NCI-H524 (cell line): ENCODE measurements at places on chromosomes 4 and X.
A peak's percentile ranks its signal among the peaks of the same experiment; 100 is the strongest.

DNA sequence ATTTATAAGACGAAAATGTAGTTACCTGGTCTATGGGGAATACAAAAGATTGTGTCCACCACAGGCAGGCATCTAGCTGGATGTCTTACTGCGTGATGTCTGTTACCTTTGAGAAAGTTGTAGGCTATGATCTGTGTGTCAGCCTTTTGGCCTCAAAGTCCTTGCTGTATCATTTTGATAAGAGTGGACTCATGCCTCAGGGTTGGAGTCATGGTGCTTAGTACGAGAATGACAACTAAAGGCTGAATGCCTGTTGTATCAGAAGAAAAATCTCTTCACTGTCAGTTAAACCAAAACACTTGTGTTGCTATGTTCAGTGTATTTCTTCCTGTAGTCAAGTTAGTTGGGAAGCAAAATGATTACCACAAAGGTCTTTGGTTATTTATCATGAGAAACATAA lies 226.2 kb downstream of the ARHGAP10 start:
- no peak for DNase-seq

DNA sequence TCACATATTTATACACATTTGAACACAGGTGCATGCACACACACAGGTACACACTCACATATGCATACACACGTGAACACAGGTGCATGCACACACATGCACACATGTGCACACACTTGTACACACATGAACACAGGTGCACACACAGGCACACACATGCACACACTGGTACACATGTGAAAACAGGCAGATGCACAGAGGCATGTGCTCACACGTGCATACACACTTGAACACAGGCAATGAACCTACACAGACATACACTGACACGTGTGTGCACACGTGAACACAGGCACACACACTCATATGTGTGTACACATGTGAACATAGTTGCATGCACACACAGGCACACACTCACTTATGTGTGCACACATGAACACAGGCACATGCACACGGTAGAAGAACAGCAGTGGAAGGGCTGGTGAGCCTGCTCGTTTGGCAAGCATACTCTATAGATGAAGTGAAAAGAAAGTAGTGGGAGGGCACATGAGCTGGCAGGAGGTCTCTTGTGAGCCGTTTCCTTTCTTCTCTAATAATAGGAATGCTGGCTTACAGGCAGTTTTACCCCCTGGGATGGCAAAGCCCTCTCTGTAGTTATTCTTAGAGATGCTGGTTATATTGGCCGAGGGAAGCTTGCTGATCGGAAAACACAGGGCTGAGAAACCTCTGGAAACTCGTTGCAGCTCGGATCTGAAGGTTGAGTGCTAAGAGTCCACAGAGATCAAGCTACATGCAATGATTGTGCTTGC lies 279.6 kb upstream of the CLNK start:
- DNase-seq: no peak

- DNase-seq: no peak
Observed at GRCh38 chr4:178233906-178234305, 791.7 kb upstream of the AGA start.

DNA sequence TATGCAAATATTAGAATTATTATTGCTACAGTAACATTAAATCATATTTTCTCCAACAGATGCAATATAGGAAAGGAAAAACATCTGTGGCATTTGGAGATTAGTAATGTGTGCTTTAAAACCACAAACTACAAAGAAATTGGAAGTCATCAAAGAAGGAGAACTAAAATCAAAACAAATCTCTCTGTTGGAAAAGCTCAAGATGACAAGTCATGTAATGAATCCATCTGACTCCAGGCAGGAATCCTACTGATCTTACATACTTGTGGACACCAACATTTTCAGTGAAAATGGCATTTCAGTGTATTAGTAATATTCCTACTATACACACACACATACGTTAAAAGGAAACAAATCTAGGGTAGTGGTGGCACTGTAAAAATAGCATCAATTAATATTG lies 98.2 kb downstream of the SLC39A8 start:
- DNase-seq: no peak

DNA sequence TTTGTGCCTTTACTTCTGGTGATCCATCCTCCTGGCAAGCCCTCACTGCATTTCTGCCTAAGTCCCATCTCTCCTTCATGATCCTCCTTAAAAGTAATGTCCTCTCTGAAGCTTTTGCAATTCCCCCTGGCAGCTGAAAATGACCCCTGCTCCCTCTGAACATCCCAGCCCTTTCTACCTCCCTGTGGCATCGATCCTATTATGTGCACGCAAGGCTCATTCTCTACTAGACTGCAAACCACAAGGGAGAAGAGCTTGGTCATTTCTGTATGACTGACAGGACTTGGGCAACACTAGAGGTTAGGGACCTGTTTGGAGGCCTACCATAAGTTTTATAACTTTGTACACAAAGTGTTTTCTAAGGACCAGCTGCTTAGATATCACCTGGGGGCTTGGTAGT lies 50.8 kb upstream of the RAP2C start:
- DNase-seq: no peak

DNA sequence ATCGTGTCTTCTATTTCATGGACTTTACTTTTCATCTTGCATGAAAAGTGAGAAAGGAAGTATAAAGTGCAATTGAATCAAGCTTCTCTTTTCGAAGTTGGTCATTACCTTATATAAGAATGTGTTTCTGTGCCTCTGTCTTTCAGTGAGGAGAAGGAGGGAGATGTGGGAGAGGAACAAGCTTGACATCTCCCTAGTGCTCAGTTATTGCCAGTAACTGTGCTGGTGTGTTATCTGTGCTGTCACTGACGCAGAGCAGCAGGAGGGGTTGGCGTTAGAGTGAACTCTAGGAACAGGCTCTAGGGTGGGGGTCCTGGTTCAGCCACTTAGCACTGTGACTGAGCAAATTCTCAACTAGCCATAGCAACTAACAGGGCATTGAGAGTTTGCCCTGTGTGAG lies 34.0 kb upstream of the TBC1D9 start:
- DNase-seq: no peak

DNA sequence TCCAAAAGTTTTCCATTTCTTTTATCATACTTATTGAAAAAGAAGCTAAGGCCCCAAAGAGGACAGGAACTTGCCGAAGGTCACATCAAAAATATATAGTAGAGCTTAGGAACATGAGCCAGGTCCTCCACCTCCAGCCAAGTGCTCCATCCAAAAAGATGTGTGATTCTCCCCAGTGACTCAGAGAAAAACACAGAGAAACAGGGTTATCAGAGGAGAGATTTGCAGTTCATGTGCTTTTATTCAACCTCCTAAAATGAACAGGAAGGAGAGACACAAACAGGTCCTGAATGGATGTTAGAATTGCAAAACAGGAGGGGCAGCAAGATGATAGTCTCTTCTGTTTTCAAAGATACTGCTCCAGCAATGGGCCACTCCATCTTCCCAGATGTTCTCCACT lies 19.6 kb upstream of the FGF16 start:
- no peak for DNase-seq

- DNase-seq: no peak
Observed at GRCh38 chr4:151266497-151266896, 10.5 kb upstream of the PRSS48 start.

GRCh38 chr4:177579649-177580048 lies 137.4 kb upstream of the AGA start:
- DNase-seq: no peak

- DNase-seq: no peak
Observed at GRCh38 chrX:44106864-44107263, 133.7 kb upstream of the NDP start.

- DNase-seq: no peak
Observed at GRCh38 chr4:38526412-38526811, 137.6 kb upstream of the KLF3 start.

- no peak for DNase-seq
Observed at GRCh38 chrX:54048412-54048811, 4.1 kb upstream of the PHF8 start.

- DNase-seq: no peak
Observed at GRCh38 chr4:23038626-23039491, 346.1 kb downstream of the GBA3 start.

DNA sequence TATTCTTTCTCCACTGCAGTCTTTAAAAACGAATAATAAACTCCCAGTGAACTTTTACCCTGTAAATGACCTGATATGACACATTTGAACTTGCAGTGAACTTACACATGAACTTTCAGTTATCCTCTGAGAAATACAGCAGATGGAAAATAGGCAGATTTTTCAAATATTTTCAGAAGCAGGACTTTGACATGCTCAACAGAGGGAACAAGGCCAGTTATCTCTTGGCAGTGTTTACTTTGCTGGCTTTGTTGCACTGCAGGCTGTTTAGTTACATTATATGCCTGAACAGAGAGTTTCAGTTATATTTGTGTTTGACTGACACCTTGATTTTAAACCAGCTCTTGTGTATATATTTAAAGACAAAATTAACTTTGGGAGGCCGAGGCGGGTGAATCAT lies 47.6 kb upstream of the FGG start:
- no peak for DNase-seq

- no peak for DNase-seq
Observed at GRCh38 chrX:65671286-65671685, 3.8 kb downstream of the MSN start.

DNA sequence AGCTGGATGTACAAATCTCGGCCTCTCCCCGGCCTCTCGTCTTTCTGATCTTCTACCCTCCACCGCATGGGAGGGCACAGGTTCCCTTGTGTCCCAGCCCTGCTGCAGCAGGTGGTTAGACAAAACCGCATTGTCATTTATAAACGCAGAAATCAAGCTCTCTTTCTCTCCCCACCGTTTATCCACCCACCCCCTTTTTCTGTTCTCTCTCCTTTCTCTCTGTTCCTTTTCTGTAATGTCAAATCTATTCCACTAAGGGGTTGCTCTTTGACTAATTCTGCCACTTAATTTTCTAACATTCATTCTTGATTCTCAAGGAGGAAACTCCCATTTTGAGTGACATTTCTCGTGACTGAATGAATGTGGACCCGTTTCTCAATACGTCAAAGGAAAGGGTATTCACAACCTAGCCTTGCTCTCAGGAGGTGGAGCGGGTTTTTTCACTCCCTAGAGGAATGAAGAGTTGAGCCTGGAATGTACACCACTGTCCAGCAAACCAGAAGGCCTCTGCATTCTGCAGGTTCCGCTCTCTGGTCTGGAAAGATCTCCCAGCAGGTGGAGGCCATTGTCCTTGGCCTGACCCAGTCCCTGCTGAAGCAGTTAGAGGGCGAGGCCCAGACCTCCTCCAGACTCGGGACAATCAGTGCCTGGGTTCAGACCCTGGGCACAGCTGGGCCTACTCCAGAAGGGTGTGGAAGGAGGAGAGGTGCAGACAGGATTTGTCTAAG lies 70.9 kb upstream of the ENPP6 start:
- no peak for DNase-seq

DNA sequence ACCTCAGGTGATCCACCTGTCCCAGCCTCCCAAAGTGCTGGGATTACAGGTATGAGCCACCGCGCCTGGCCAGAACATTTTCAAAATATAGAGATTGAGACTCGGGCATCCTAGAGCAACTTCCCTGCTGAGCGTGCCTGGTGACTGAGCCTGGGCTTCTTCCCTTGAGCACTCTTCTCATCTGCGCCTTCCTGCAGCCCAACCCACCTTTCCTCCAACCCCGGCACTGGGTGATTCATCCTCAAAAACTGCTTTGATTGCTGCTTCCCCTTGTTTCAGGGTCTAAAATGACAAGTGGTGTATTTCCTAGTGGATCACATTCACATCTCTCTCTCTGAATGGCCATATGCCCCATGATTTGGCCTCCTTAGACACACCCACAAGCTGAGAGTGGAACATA lies 37.8 kb downstream of the PHKA2 start:
- DNase-seq: no peak

DNA sequence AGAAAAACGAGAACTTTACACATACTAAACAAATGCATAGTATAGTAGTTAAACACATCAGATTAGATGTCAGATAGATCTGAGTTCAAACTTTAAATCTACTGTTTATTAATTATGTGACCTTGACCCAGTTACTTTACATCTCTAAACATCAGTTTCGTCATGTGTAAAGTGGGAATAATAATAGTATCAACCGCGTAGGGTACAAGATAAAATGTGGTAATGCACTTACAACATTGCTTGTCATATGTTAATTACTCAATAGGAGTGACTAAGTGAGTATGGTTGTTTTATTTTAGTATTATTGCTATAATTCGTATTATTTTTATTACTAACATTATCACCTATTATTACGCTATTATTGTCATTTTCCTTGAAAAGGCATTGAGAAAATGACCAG lies 144.2 kb downstream of the KLHL4 start:
- DNase-seq: no peak

DNA sequence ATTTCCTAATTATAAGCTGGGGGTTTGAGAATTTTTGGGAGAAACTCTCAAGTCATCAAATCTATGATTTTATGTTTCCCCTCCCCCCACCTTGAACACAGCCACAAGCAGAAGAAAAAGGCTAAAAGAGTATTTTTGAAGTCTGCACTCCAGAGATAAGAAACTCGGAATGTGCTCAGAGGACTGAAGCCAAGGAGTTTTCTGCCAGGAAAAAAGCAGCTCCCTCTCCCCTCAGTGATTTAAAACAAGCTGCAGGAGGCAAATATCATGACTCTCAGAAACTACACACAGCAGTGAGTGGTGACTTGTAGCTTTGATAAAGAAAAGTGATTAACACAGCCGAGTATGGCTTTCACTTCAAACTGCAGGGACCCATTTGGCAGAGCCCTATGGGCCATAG lies 800.2 kb upstream of the FTHL17 start:
- DNase-seq: no peak

- no peak for DNase-seq
Observed at GRCh38 chrX:120751683-120752082, 121.8 kb upstream of the C1GALT1C1 start.

DNA sequence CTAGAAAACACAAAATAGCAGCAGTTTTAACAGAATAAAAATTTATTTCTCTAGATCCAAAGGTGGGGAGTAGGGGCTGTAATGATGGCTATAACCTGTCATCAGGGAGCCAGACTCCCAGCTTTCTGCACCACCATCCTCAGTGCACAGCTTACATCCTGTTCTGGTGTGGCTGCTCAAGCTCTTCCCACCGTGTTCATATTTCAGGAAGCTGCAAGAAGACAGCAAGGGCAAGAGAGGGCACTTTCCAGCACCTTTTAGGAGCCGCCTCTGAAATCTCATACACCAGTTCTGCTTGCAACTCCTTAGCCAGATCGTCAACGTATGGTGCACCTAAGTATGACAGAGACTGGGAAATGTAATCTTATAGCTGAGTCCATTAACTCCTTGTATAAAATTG lies 253.7 kb downstream of the CENPC start:
- DNase-seq: peak; percentile 23

DNA sequence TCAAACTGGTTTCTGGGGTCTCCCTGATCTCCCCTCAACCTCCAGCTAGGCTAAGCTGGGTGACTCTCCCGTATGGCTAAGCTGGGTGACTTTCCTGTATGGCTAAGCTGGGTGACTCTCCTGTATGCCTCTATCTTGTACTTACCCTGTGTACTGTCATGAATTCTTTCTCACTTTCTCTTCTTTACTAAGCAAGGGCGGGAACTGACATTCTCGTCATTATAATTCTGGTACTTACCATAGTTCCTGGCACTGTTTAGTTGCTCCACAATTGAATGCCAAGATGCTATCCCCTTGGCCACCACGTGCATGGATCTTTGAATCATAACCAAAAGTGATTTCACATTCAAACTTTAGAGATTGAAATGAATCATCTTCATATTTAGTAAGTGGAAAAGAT lies 8.8 kb downstream of the INTU start:
- no peak for DNase-seq

- DNase-seq: no peak
Observed at GRCh38 chr4:10003666-10004065, 17.6 kb downstream of the SLC2A9 start.
